ENCODE measurements at places on chromosomes 2 and 18.

DNA sequence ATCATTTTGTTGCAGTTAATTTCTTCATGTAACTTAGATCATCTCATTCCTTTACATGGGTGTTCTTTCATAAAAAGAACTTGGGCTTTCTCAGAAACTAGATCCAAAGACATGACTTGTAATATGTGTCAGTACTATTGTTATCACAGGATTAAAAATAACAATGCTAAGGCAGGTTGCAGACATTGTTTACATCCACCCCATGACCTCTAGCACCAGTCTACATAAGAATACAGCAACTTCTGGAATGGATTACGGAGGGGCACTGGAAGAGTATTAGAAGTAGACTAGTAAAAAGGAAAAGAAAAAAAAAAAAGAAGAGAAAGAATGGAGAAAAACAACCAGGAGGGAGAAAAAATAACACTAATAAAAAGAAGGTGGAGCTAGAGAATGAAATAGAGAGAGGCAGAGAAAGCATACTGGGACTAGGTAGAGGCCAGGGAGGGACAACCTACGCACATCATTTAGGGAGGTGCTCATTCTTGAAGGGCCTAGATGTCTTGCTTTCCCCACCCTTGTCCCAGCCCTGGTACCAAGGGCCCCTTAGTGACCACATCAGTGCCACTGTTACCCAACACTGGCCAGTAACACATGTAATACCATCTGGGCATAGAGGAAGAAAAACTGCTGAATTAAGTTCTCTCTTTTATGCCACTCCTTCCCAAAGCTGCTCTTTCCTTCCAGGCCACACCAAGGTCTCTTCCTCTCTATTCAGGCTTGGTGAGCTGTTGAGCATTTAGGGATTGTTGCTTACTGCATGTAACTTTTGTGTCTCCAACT lies 70.6 kb upstream of the KLF7 start:
- DNase-seq: no peak

DNA sequence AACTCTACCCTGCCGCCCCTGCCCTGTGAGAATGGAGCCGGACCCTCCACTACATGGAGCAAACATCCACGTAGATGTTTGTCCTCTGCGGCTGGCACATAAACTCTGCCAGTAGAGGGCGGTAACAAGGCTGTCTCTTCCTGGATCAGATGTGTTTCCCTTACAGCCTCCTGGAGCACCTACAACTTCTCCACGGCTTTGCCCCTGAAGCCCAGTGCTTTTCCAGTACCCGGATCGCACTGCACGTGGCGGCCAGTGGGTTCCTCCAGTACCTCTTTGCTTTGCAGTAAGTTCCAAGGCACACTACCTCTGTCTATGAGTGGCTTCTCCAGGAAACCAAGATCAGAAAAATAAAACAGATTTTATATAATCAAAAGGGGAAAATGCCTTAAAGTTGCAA lies 651.3 kb downstream of the DCDC2C start:
- DNase-seq: no peak

GRCh38 chr2:65722028-65722778 lies 289.8 kb upstream of the SPRED2 start:
- DNase-seq: no peak

DNA sequence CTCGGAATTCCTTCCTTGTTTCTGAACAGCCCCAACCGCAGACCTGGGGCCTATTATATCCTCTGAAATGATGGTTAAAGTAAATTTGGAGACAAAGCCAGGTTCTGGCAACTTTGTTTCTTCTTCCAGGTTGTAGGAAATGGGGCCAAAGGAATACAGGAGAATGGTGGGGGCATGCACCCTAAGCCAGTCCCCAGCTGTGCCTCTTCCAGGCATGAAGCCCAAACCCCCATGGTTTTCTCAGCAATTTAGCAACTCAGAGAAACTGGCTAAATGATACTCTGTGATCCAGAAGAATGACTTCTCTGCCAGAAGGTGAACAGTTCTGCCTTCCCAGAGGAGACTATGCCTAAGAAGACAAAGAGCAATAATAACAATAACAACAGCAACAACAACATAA lies 635.0 kb upstream of the FANCL start:
- DNase-seq: no peak

DNA sequence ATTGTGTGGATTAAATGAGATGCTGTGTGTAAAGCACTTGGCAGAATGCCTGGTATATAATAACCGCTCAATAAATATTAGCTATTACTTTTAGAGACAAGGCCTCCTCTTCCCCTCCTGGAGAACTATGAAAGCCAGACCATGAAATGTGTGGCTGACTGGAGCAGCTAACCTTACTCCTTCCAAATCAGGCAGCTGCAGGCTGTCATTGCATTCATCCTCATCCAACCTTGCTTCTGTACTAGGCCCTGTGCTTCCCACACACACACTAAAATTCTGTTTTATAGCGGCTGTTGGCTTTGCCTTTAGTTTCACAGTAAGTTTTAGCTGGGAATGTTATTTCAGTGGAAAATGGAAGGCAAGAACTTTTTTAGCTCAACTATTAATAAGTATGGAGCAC lies 10.2 kb upstream of the SP9 start:
- DNase-seq: no peak
